ENCODE measurements at places on chromosomes 12 and 14.

DNA sequence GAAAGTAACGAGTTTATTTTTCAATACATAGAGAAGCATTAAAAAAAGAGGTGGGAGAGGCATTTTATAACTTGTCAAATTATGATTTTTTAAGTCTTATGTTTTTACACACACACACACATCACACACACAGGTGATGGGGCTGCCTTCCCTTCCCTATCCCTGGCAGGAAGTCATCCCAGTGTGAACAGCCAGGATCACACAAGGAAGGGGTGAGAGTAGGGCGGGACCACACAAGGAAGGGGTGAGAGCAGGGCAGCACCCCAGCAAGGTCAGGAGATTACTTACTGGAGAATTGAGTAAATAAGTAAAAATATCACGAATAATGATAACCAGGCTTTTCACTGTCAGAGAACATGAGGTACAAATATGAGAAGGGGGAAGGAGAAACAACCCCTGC is 372.6 kb downstream of the SEC23A start:
- no peak for DNase-seq

DNA sequence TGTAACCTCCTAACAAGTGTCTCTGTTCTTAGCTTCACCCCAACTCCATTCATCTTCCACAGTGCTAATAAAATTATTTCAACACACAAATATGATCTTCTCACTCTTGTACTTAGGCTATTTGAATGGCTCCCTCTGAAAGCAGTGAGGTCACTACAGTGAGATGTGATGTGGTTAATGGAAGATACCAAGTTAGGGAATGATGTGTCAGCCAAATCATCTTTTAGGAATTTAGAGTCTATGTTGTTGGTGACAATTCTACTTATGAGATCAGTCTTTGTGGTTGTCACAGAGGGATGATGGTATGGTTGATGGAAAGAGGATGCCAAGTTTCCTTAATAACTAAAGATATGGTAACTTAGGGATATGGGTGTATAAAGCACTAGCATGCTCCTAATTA is 57.6 kb downstream of the POLR3B start:
- no peak for DNase-seq

DNA sequence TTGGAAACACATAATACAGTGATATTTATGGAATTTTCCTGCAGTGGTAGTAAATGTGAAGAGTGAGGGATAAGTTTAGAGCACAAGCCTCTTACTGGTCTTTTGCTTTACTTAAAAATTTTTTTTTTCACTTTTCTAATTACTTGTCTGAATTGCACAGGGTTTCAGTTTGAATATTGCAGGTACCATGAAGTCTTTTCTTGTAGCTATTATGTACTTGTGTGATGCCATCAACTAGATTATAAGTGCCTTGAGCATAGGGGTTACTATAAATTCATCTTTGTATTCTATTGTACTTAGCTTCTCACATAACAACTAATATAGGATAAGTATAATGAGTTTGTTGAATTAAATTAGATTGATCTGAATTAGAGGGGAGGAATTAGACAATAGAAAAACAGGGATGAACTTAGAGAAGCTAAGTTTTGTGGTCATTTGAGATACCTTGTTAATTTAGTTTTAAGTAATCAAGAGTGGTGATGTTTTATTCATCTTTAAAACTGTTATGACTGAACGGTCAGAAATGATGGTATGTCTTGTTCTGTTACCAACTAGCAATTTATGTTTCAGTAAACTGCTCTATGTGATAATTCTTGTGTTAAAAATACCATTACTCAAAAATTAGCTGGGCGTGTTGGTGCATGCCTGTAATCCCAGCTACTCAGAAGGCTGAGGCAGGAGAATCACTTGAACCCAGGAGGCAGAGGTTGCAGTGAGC is 42.1 kb downstream of the CCDC91 start:
- no peak for DNase-seq

DNA sequence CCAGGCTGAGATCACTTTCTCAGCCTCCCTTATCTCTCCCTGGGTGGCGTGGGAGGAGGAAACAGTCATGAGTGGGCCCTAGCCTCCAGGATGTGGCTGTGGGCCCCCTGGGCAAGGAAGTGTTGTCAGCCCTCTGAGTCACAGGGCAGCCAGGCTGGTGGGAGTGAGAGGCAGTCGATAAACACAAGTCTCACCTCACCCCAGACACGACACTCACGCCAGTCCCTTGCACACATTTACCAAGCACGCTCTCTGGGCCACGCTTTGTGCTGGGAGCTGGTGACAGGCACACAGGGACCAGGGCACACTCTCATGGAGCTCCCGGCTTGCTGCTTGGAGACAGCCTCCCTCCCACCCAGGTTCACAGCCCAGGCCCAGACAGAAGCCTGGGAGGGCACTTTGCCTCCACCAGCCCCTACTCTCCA is 1.9 kb upstream of the KRT79 start:
- peak; percentile 30 for DNase-seq

DNA sequence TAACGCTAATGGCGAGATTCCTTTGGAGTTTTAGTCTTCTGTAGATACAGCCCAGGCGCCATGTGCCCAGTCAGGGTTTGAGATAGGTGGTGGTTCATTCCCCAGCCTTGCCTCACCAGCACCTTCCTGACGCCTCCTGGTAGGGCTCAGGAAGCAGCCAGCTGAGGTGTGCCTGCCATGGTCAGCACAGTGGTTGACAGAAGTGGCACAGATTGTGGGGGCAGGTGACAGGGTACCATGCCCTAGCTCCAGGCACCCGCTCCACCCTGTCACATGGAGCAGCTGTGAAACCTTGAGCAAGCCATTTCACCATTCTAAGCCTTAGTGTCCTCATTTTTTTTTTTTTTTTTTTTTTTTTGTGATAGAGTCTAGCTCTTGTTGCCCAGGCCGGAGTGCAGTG is 45.6 kb downstream of the EVL start:
- no peak for DNase-seq

DNA sequence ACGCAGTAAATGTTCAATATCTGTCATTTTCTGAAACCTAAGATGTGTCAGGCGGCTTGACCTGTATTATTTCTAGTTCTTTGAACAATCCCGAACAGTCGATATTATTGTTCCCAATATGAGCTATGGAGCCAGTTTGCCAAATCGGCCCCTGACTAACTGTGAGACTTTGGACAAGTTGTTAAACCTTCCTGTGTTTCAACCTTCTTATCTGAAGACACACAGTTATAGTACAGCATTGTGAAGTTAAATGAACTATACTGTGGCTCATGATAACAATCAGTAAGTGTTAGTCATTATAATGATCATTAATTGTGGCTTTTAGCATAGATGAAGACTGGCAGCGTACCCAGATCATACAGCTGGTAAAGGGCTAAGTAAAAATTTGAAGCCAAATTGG is 23.4 kb downstream of the DDX47 start:
- DNase-seq = no peak

DNA sequence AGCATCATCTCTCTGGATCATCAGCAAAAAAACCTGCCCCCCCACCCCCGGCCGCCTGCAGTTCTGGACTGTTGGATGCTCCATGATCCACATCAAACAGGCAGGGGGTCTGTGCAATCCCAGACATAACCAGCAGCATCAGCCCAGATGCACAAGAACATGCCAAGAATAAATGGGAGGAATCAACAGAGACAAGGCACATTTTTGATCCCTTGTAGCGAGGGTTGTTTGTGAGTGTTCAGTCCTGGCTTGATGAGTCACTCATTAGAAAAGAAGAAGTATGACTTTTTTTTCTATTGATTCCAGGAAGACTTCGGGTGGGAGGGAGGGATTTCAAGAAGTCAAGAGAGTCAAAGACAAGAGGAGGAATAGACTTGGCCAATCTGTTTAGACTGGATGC is 244.2 kb downstream of the KSR2 start:
- DNase-seq = no peak

DNA sequence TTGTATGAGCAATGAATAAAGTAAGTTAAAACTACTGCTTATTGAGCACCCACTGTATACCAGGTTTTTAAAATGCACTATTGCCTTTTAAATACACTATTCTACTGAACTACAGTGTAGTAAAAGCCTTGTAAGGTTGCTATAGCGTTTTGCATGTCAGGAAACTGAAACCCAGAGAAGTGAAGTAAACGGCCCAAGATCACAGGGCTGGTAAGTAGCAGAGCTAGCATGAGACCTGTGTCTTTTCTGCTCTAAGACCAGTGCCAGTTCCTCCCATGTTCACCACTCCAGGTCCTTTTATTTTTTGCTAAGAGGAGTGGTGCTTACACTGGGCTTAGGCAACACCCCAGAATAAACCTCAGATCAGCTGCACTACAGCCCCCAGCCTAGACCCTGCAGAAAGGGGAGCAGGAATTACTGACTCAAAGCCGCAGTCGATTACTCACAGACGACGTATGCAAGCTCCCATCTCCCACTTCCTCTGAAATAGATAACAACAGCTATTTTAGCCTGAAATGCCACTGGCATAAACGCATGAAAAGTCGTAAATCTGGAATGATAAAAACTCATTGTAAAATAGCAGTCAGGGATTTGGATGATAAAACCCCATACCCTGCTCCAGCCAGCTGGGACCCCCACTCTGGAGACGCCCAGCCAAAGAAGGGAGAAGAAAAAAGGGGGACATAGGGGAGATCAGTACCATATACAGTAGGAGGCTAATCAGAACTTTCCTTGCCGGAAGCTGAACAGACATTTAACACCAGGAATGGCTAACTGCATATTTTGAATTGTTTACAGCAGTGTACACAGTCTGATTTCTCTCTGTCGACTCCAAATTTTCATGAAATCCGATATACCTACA is 108.3 kb downstream of the NUAK1 start:
- no peak for DNase-seq

GRCh38 chr12:13177373-13177772 is 19.2 kb upstream of the EMP1 start:
- DNase-seq = no peak

DNA sequence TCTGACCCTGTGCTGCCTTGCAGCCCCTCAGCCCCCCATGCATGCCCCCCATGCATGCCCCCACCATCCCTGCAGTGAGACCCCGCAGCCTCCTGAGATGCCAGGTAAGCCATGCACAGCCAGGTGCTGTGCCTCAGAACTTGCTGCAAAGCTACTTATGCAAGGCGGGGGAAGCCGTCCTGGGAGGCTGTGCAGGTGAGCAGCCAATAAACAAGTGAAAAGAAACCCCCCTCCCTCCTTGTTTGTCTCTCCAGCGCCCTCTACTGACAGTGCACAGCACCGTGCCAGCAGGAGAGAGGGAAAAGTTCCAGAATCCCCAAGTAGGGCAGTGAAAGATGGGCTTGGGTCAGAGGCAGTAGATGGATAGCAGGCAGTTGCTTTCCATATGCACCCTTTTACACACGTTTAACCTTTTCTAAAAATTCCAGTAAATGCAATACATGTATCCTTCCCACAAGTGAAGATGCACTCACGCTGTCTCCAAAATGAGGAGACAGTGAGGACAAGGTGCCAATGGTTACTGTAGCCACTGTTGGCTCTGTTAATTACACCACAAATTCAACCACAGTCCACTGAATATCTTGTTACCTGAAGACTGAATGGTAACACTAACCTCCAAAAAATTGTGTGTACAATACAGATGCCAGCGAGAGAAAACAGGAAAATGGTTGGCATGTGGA is 18.0 kb downstream of the TNFAIP2 start:
- DNase-seq = no peak

- DNase-seq = no peak
These were observed 2.3 kb downstream of the WNT10B start for GRCh38 chr12:48969160-48969771.

GRCh38 chr14:66224492-66225178 is 261.5 kb upstream of the CCDC196 start:
- DNase-seq = no peak

DNA sequence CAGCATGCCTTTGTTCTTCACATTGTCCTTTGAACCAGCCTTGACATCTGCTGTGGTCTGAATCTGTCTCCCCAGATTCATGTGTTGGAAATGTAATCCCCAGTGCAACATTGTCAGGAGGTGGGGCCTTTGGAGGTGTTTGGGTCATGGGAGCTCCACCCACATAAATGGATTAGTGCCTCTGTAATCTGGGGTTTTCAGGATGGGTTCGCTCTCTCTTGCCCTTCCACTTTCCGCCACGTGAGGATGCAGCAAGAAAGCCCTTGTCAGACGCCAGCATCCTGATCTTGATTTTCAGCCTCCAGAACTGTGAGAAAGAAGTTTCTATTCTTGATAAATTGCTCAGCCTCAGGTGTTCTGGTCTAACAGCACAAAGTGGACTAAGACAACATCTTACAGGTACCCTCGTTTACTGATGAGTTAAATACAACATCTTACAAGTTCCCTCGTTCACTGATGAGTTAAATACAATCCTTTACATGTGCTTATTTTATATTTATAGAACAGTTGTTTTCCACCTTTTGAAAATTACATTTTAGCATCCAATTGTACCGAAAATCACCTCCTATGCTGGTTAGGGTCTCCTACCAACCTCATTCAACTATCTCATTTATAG is 54.4 kb upstream of the RIMBP2 start:
- no peak for DNase-seq

- no peak for DNase-seq
These were observed 597 bp downstream of the SVOP start for GRCh38 chr12:109020146-109020795.

DNA sequence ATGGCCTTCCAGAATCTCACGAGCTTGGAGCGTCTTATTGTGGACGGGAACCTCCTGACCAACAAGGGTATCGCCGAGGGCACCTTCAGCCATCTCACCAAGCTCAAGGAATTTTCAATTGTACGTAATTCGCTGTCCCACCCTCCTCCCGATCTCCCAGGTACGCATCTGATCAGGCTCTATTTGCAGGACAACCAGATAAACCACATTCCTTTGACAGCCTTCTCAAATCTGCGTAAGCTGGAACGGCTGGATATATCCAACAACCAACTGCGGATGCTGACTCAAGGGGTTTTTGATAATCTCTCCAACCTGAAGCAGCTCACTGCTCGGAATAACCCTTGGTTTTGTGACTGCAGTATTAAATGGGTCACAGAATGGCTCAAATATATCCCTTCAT is 92.2 kb downstream of the FLRT2 start:
- DNase-seq = no peak

DNA sequence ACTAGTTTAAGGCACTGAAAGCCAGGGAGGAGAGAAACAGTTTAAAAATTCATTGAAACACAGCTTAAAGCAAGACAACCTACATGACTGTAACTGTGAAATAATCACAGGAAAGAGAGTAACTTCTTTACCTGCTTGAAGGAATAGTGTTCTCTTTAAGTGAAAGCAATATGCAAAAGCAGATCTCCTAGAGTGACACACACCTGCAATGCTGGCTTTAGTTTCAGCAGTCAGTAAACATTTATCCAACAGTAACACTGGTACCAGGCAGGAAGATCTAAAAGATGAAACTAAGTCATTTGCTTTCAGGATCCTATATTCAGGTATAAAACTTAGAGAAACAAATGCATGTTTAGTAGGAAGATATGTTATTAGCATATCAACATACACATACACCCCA is 85.3 kb upstream of the PPM1H start:
- DNase-seq = no peak
